ENCODE measurements at places on chromosomes 5 and 9.

GRCh38 chr9:78213712-78214111 is 22.2 kb upstream of the CEP78 start:
- DNase-seq, result no peak

DNA sequence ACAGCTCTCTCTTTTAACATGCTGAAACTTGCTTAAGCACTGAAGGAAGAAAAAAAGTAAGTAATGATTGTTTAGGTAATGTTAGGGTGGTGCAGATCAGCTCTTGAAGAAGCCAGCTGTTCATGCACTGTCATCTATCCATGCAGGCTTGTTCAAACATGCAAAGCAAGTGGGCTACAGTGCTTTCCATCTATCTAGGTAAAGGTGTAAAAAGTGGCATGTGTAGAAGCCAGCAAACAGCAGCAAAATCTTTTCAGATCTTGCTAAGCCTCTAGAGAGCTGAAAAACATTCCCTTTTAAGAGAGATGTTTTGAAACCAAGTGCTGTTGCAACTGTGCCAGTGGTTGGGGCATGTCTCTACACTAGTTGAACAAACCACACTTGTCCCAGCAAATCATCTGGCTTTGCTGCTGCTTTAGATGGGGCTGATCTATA is 214.4 kb downstream of the EFNA5 start:
- no peak for DNase-seq

- no peak for DNase-seq
These were observed 8.0 kb downstream of the DMXL1 start for GRCh38 chr5:119078861-119079260.

DNA sequence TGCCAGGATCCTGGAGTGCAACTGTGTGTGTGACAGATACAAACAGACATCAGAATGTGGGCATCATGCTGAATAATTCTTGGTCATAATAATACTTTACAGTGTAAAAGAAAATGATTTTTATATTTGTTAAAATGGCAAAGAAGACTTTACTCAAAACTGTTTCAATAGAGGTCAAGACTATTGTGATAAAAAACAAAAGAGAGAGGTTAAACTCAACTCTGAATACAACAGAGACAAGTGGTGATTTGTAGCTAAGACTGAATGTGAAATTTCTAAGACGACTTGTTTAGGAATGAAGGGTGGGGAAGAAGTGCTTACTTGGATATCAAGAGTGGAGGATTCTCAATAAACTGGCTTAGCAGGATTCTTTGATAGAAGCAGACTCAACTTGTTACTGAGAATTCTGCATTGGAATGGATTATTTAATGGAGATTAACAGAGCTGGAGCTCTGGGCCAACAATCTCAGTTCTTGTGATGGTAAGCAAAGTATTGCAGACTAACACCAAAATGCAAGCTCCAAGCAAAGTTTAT is 457.4 kb upstream of the CDH18 start:
- DNase-seq, result no peak

- no peak for DNase-seq
These were observed 8.7 kb upstream of the TRPC7 start for GRCh38 chr5:136374003-136374402.

DNA sequence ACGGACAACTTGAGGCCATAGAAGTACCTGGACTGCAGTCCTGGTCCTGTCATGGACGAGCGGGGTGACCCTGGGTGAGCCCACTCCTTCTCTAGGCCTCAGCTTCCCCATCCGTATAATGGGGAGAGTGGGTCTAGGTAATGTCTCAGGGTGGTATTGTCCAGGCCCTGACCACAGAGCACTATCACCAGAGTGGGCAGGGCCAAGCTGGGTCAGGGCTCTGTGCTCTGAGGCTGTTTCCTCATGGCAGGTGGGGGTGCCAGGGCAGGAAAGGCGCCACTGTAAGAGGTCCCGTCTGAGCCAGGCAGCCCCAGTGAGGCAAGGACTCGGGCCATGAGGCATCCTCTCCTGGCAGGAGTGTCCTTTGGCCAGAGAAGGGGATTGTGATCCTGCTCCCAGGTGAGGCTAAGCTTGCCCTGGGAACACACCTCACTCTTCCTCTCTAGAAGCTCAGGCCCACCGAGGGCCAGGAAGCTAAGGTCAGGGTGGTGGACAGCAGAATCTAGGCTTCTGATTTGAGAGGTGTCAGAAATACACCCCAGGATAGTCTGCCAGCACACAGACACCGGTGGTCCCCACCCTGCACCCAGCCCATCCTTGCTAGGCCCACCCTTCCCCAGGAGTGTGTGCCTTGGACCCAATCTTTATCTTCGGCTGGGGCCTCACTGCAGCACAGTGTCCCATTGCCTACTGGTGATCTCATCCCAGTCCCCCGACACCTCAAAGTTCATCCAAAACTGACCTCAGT is 1.5 kb upstream of the MYOZ3 start:
- DNase-seq, result no peak

GRCh38 chr9:133701321-133701980 is 36.7 kb downstream of the SARDH start:
- DNase-seq, result no peak

- no peak for DNase-seq
These were observed 404.6 kb downstream of the DMRT2 start for GRCh38 chr9:1454616-1455347.

DNA sequence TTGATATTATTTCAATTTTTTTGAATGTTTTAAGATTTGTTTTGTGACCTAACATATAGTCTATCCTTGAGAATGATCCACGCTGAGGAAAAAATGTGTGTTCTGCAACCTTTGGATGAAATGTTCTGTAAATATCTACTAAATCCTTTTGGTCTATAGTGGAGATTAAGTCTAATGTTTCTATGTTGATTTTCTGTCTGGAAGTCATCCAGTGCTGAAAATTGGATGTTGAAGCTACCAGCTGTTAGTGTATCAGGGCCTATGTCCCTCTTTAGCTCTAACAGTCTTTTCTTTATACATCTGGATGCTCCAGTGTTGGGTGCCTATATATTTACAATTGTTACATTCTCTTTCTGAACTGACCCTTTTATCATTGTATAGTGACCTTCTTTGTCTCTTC is 422.3 kb downstream of the TMEM232 start:
- DNase-seq, result no peak

DNA sequence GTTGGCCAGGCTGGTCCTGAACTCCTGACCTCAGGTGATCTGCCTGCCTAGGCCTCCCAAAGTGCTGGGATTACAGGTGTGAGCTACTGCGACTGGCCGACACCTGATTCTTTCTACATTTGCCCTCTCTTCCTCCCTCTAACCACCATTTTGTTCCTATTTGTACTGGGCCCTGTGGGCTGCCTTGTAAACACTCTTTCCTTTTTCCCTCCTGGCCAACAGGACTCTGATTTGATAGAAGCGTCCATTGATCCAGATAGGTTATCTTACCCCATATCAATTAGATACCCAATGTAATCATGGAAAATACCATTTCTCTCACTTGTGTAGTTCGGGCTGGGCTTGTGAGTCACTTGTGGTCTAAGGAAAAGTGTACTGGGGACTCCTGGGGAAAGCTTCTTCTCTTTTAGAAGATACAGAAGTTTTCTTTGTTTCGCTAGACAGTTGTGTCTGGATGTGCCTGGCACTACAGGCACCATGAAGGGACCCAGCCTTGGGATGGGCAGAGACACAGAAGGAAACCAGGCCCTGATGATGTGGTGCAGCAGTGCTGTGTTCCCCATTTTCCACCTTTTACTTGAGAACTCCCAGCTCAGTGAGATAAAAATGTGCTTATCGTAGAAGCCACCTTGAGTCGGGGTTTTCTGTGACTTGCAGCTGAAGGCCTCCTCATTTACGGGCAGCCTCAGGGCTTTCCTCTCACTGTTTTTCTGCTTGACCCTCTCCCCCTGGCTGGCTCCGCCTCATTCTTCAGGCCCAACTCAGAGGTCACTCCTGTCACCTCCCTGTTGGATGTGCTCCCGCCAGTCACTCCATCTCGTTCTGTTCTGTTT is 32.8 kb upstream of the CPEB4 start:
- DNase-seq, result no peak

DNA sequence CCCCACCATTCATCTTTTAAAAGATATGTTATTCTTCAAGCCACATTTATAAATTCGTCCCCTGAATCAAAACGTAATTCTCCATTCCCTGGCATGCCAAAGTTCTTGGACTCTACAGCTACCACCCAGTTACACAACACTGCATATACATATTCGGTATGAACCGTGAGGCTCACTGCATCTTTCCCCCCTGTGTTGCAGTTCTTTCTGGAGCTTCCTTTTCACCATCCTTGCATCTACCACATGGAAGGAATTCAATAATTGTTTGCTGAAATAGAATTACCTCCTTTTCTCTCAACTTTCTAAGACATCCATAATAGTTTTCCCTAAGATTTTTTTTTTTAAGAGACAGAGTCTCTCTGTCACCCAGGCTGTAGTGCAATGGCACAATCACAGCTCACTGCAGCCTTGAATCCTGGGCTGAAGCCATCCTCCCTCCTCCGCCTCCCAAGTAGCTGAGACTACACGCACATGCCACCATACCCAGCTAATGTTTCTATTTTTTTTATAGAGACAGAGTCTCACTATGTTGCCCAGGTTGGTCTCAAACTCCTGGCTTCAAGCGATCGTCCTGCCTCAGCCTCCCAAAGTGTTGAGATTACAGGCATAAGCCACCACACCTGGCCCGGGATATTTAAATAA is 3.3 kb downstream of the LPAR1 start:
- no peak for DNase-seq

DNA sequence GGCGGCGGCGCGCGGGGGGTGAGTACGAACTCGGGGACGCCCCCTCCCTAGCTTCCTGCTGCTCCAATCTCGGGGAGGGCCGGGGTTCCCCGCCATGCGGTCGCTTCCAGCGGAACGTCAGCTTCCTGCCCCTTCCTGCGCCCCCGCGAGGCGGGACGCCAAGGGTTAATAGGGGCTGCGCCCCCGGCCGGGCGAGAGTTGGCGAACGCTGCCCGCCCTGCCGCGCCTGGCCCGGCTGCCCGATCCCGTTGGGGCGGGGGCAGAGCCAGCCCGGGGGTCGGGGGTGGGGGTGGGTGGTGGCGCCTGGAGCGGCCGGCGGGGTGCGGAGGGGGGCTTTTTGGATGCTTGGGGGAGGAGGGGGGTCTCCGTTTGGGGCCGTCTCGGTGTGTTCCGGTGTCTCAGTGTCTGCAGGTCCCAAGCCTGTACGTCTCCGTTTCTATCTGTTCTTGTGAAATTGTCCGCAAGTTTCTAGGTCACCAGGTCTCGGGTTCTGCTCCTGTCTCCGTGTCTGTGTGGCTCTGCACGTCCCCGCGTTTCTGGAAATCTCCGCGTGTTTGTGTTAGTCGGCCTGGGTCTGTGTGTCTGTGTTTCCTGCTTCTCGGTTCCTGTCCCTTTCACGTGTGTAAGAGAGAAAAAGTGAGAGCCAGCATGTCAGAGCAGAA is 789 bp downstream of the COL27A1 start:
- DNase-seq, result no peak

GRCh38 chr9:90996154-90997065 is 194.8 kb downstream of the SYK start:
- no peak for DNase-seq

- no peak for DNase-seq
These were observed 159.9 kb downstream of the LURAP1L start for GRCh38 chr9:12934545-12935272.

GRCh38 chr9:37508135-37508833 is 22.5 kb downstream of the POLR1E start:
- no peak for DNase-seq

- DNase-seq, result no peak
These were observed 145.3 kb upstream of the RASA1 start for GRCh38 chr5:87122151-87122977.

- DNase-seq, result no peak
These were observed 1819.8 kb downstream of the MAT2B start for GRCh38 chr5:165325221-165325620.

- no peak for DNase-seq
These were observed 1.8 kb upstream of the JAKMIP2 start for GRCh38 chr5:147784146-147784987.

DNA sequence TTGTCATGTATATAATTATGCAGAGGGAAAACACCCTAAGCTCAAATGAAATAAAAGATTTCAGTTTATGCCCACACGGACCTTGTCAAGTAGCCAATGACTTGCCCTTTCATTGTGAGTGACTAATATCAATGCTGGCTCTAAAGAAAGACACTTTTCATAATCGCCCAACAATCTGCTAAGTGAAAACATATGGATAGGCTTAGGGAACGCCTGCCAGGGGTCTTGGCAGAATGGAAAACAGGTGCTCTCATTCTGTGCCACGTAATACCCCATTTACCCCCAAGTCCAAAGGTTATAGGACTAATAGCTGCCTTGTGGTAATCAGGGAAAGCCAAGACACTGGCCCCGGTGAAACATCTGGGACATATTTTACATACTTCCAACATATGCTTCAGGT is 157.7 kb downstream of the SLF1 start:
- no peak for DNase-seq

DNA sequence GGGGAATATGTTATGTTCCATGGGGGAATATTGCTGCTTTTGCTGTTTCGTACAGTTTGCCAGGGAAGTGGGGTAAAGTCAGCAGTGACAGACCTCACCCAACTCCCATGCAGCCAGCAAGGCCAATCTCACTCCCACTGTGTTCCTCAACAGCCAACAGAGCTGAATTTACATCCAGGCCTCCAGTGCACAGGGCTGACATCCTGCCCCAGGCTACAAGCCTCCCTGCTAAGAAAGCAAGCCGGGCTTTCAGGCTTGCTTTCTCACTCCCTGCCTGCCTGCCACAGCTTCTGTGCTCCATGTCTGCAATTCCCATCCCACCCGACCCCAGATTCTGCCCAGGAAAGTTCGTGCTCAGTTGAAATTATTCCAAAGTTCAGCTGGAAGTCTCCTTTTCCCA is 25.5 kb upstream of the SNCAIP start:
- DNase-seq, result no peak

DNA sequence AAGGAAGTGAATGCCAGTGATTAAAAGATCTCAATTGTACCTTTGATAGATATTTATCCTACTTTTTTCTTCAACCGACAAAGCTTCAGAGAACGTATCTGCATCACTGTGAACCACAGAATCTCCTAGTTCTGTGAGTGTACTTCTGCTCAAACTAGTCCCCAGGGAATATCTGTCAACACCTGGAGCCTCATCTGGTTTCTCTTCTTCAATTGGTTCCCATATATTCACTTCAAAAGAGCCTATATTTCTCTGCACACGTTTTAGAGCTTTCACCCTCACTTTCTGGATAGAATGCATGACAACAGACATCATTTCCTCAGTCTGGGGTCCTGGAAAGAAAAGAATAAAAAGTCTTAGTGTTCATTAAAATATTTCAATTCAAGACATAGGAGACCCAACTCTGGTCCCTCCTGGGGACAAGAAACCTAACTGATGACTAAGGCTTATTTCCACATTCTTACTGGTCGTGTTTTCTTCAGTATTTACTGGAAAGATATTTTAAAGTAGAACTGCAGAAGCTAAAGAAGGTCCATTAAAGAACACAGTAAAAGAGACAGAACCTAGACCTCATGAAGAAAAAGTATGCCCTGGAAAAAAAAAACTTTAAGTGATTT is 64.3 kb downstream of the CPLANE1 start:
- no peak for DNase-seq
